ENCODE measurements at places on chromosomes 2 and 18.

- peak; percentile 59 for DNase-seq
These were observed 9.6 kb upstream of the LRP1B start for GRCh38 chr2:142140434-142140845.

DNA sequence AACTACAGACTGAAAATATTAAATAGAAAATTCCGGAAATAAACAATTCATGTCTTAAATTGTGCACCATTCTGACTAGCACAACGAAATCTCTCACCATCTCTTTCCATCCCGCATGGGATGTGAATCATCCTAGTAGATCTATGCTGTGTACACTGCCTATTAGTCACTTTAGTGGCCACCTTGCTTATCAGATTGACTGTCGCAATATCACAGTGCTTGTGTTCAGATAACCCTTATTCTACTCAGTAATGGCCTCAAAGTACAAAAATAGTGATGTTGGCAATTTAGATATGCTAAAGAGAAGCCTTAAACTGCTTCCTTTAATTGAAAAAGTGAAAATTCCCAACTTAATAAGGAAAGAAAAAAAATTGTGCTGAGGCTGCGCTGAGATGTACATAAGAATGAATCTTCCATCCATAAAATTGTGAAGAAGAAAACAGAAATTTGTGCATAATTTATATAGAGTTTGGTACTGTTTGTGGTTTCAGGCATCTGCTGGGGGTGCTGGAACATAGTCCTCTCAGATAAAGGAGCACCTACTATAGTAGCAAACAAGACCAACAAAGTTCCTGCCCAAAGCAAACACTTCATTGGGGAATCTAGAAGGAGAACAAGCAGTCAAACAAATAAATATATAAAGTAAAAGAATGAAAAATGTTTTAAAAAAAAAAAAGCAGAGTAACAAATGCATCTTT is 12.0 kb downstream of the PSMD1 start:
- DNase-seq: no peak

DNA sequence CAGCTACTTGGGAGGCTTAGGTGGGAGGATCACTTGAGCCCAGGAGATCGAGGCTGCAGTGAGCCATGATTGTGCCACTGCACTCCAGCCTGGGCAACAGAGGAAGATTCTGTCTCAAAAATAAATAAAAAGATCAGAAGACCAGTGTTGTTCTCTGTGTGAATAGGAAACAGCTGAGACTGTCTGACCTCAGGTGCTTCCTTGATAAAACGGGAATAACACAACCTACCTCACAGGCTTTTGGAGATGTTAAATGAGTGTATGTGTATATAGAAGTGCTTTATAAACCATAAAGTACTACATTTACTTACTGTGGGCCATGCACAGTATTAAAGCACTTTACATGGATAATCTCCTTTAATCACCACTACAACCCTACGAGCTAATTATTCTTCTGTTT is 9.9 kb upstream of the CETN1 start:
- DNase-seq: no peak

DNA sequence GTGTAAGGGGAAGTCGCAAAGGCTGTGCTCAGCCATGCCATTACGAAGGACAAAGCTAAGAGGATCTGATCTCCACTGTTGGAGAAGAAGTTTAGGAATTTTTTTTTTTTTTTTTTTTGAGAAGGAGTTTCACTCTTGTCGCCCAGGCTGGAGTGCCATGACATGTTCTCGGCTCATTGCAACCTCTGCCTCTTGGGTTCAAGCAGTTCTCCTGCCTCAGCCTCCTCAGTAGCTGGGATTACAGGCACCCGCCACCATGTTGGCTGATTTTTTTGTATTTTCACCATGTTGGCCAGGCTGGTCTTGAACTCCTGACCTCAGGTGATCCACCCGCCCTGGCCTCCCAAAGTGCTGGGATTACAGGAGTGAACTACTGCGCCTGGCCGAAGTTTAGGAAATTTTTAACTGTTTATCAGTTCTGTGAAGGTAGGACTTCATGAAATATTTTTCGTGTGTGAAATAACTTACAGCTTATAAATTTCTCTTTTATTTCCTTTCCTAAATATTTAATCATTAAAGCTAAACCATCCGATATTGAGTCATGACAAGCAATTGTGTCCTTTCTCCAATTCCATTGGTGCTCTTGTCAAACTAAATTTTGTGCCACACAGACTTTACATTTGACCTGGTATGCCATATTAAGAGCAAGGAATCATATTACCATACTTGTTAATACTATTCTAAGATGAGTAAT is 22.2 kb downstream of the DDX1 start:
- no peak for DNase-seq

DNA sequence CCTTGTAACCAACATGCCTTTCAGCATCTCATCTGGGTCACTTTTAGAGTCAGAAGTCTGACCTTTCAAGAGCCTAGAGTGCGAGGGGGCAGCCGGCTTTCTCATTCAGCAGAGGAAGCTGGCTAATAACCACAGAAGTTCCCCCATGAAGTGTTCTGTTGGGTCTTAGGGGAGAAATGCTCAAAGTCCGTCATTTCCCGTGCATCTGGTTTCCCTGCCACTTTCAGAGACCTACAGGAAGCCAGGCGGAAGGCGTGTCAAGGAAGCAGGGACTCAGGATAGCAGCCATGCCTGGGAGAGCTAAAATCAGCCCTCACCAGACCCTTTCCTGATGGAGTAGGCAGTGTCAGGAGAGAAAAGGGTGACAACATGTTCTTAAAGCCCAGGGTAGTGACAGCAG is 301.8 kb upstream of the ID2 start:
- no peak for DNase-seq

- peak; percentile 54 for DNase-seq
These were observed 9.4 kb downstream of the MAP3K19 start for GRCh38 chr2:135037831-135038230.

GRCh38 chr18:12086249-12086648 is 7.4 kb upstream of the ANKRD62 start:
- DNase-seq: no peak

DNA sequence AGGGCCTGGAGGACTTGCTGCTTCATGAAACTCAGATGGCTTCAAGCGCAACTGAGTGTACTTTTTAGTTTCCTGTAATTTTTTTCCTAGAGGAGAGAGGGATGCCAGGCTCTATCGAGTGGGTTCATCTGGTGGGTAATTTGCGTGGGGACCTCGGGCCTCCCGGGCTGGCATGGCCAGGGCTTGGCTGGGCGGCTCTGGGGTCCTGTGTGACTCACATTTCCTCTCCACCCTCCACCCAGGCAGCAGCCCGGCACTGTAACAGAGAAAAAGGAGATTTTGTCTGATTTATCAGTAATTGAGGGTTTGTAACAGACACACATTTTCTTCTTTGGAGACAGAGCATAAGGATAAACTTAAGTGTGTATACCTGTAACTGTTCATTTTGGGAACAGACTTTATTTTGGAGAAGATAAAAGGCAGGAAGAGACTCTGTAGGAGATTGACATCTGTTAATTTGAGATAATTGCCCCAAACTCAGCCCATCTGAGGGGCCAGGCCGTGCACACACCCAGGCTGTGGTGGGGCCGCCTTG is 64.3 kb downstream of the NFATC1 start:
- DNase-seq: peak; percentile 47

DNA sequence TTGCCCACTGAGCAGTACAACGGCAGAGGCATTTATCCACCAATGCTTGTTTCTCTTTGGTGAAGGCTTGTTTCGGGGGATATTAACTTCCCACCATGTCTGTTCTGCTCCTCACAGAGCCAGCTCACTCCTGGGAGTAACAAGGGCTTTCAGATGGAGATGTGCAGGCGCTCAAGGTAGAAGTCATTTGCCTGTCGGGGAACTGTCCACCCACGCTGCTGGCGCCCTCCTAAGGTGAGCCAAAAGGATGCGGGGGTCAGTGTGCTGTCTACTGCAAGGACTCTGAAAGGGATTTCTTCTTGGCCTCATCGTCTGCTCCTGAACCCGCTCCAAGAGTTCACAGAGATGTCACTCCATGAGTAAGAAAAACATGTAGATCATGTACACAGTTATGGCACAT is 57.0 kb upstream of the CYRIA start:
- DNase-seq: no peak

GRCh38 chr2:145108361-145108778 is 588.5 kb upstream of the ZEB2 start:
- peak; percentile 36 for DNase-seq

DNA sequence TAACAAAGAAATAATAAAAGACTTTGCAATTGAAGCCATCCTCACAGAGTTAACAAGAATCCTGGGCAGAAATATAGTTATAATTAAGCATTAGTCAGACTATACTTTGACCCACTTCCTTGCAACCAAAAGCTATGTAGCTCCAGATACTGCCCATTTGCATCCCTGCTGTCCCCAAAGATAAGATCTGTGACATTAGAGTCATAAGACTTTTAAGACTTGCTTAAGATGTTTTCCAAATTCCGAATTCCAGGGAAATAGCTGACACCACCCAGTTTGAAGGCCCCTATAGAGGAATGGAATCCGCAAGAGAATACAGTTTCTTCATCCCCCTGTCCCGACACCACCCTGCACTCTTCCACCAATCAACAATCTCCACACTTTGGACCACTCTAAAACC is 69.5 kb upstream of the TLK1 start:
- DNase-seq: no peak

DNA sequence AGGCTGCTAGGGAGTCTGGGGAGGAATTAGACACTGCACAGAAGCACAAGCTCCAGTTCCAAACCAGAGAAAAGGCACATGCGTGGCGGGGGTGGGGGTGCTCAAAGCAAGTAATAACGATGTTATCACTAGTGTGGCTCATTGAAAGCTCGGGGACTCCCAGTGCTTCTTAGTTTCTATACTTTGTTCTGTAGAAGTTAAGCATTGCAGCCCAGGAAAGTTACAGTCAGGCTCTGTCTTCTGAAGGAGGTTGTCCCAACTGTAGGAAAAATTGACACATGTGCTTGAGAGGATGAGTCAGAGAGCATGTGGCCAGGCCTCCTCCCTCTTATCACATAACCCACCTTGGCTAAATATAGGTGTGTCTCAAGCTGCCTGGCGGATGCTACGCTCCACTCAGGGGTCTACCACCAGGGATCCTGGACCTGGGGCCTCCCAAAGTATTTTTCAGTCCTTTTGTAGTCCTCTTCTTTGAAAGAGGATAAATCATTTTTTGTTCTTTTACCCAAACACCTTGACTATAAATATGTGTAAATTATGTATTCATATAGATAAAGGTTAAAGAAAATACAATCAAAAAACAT is 3.8 kb downstream of the GALNT5 start:
- peak; percentile 62 for DNase-seq

DNA sequence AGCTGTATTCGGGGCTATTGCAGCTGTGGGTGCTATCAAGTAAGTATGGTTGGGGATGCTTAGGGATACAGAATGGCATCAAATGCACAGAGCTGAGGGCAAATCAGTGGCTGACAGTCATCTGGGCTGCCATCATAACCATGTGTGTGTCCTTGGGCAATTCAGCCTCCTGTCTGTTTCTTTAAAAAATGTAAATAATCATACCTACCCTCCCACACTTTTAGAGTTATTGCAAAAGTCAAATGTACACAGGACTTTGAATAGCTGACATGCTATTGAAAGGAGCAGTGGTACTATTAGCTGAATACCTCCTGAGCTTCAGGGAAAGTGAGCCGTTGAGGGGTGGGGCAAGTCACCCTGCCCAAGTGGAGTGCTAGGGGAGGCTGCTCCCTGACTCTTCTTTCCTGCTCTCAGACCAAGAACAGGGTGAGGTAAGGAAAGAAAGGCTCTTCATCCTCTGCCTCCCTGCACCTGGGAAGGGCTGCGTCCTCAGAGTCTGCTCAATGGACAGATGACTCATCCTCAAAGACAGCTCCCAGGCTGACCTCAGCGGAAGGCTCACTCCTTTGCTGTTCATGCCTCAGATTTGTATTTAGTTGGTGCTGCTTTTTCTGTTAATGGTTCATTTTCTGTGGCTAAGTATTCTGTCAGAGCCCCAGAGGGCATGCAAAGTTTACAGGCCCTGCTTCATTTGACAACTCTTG is 54.9 kb upstream of the BZW1 start:
- DNase-seq: peak; percentile 73

DNA sequence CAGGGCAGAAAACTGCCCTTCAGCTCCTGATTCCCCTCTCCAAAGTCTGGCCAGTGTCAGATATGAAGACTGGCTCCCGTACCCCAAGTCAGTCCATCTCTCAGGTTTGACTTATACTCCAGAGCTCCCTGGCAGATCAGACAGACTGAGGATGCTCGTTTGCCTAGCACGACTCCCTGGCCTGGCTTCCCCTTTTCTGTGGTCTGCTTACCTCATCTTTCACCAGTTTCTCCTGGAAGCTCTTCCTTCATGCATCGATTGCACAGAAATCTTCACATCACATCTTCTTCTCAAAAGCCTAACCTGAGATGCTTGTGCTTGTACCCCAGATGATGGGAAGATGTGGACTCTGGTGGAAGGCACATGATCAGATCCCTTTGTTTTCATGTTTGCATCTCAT is 387.9 kb upstream of the POU3F3 start:
- no peak for DNase-seq

GRCh38 chr2:207437524-207438143 is 92.1 kb upstream of the CREB1 start:
- DNase-seq: no peak

DNA sequence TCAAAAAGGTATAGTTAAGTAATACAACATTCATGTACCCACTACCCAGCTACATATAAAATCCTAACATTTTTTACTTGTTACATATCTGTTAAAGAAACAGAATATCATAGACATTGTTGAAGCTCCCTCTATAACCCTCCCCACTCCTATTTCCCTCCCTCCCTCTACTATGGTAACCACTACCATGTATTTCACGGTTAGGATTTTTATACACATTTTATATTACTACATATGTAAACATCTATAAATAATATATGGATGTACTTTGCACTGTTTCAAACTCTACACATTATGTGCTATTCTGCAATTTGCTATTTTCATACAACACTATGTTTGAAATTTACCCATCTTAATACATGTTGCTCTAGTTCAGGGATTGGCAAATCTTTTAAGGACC is 36.3 kb downstream of the THOC1 start:
- no peak for DNase-seq

DNA sequence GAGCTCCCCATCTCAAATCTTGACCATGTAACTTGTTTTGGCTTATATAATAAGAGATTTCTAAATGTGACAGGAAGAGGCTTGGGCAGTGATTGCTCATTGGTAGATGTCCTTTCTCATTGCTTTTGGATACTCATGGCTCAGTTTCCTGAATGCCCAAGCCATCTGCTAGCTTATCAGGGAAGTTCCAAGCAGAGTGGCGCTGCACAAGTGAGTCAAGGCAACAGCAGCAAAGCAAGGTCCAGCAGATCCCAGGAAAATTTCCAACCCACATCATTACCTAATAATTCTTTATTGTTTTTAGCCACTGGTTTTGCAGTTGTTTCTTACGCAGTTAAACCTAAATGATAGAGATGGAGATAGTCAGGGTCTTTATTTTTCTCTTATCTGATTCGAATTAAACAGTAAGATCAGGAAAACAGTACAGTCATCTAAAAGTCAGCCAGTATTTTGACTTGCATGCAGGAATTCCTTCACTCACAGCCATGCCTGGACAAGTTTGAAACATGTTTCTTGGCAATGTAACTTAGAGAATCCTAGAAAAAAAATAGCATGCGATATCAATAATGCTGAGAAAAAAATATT is 349.7 kb upstream of the TMEFF2 start:
- peak; percentile 59 for DNase-seq

- no peak for DNase-seq
These were observed 39.7 kb downstream of the CDC42EP3 start for GRCh38 chr2:37631698-37632097.

All from astrocyte of the hippocampus (primary cell).